ENCODE measurements at places on chromosomes 5 and 9.

- no peak for DNase-seq
These were observed 27.0 kb upstream of the IFNB1 start for GRCh38 chr9:21104787-21105186.

DNA sequence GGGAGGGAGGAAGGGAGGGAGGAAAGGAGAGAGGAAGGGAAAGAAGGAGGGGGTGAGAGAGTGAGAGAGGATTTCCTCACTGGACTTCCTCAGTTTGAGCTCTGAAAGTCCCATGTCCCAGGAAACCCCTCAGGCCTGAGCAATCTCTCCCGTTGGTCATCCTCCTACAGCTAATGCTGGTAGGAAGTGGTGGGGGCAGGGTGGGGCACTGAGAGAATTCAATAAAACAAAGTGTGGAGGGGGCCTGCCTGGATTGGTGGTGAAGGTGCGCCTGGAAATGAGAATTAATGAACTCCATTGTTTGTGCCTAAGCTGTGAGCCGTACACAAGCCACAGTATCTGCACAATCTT, 195.0 kb downstream of the RGS3 start:
- DNase-seq: no peak

DNA sequence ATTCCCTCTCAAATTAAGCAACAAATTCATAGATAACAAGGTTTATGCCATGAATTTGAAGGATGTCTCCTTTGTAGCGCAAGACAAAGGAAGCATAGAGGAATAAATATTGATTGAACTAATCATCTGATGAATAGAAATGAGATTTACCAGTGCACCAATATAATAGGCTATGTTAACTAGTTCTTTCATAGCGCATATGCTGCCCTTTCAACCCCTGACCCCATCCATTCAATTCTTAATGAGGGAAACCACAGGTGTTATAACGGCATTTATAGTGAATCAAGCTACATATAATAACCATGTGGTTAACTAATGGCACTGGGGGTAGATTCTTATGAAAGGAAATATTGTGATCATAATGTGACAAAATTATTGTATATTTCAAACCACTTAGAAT, 6.5 kb downstream of the RORB start:
- DNase-seq: no peak

DNA sequence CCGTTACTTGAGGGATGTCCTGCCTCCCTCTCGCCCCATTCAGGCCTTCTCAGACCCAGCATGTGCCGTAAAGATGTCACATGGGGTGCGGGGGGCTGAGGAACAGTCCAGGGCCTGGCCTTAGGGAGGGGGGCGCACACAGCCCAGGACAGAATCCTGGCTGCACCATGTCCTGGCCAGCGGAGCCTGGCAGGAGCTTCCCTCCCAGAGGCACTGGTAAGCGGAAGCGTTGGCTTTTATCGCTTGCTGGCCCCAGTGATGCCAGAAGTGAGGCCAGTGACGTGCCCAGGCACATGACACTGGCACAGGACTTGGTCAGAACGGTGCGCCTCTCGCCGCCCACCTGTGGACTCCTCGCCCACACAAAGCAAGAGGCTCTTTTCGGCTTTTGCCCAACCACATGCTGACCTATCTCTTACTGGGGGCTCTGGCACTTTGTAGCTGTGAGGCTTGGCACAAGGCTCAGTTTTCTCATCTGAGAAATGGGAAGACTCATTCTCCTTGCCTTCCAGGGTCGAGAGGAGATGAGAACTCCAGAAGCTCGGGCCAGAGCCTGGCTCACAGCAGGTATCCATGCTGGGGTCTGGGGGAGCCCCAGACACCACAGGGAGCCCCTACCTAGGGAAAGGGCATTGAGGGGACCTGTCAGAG, 59.0 kb downstream of the LMX1B start:
- no peak for DNase-seq

- DNase-seq: no peak
These were observed 210.2 kb downstream of the DAB2IP start for GRCh38 chr9:121861501-121862180.

DNA sequence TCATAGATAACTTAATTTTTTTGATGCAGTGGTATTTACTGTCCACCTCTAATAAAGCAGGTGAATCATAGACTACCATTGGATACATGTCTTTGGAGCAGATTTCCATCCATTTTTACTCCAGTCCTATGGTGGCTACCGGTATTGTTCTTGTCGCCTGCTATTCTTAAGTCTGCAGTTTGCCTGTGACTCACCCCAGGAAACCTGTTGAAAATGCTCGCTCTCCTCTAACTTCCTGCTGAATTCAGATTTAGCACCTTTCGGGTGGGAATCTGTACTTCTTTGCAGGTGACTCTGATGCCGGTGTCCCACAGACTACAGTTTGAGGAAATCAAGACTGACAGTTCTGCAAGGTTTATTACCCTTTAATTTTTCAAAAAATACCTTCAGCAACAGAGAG, 58.8 kb upstream of the DHFR start:
- DNase-seq: no peak

GRCh38 chr9:96062031-96062430, 186.5 kb downstream of the ERCC6L2 start:
- no peak for DNase-seq

- DNase-seq: no peak
These were observed 65.5 kb upstream of the SAP30L start for GRCh38 chr5:154380263-154380662.

DNA sequence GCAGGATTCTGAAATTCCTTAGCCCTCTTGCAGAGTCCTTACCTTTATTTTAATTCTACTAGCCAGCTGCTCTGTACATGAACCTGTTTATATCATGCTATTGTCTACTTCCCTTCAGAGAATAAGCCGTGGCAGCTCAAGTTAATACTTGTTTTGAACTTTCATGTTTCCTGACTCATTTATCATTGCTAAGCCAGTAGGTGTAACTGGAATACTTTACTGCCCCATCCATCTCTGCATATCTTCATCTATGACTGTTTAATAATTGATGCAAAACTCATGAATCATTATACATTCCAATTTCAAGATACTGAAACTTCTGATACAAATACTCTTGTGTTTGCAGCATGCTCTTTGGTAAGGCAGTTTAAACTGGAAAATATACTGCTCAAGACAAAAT, 174.7 kb downstream of the PPP2R2B start:
- no peak for DNase-seq

GRCh38 chr5:139842321-139842720, 46.7 kb downstream of the PSD2 start:
- DNase-seq: no peak

DNA sequence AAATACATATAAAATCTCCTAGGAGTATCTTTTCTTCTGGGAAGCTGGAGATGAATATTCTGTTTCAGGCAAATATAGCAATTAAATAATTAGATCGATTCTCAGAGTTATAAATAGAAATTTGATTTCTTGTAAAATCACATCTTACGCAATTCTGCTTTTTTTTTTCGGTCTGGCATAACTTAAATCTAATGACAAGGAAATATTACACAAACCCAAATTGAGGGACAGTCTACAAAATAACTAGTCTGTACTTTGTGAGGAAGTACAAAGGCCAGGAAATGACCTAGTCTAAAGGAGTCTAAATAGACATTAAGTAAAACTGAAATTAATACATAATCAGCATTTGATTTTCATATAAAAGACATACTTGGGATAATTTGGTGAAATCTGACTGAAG, 133.3 kb downstream of the KIAA0825 start:
- DNase-seq: no peak

DNA sequence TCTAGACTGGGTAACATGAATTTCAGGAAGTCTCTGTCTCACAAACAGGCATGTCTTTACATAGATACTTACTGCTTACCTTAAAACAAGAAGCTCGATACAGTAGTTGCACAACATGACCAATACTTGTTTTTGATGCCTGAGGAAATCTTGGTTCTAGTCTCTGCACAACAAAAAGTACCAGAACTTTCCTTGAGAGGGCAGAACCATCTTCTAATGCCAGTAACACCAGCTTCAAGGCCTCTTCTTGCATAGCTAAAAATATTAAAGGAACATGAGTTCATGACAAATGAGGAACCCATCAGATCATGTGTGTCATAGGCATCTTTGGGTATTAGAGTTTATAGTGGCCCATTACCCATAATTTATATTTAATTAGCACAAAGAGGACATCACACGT, 22.0 kb downstream of the RC3H2 start:
- DNase-seq: no peak

GRCh38 chr5:132220491-132220890, 7.2 kb downstream of the P4HA2 start:
- DNase-seq: no peak

DNA sequence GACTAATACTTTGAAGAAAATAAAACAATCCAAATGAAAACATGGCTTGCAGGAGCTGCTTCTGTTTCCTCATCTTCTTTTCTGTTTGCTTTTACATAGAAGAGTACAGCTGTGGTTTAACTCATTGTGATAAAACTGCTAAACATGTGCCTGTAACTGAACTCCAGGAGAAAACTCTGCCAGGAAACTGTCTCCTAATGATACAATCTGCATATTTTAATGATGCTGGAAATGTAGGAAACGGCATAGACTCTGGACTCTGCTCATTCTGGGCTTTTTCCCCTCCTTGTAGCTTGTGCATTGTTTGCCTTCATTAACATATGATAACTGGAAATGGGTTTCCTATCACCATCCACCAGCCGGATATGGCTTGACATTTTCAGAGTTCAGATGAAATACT, 813.3 kb upstream of the WWC1 start:
- DNase-seq: no peak

- DNase-seq: no peak
These were observed 584 bp downstream of the LMAN2 start for GRCh38 chr5:177350776-177351391.

GRCh38 chr9:116978155-116978554, 291.1 kb downstream of the TRIM32 start:
- DNase-seq: no peak

DNA sequence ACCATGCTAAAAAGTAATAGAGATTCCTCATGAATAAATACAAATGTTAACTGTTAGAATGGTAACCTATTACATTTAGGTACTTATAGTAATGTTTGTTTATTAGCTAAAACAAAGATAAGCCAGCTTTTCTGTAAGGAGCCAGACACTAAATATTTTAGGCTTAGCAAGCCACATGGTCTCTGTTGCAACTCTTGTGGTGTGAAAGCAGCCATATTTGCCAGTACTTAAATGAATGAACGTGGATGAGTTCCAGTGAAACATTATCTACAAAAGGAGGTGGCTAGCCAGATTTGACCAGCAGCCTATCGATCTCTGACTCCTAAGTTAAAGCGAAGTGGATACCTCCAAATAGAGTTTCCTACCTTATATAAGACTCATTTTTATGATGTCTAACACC, 331.6 kb downstream of the CDH12 start:
- DNase-seq: no peak

DNA sequence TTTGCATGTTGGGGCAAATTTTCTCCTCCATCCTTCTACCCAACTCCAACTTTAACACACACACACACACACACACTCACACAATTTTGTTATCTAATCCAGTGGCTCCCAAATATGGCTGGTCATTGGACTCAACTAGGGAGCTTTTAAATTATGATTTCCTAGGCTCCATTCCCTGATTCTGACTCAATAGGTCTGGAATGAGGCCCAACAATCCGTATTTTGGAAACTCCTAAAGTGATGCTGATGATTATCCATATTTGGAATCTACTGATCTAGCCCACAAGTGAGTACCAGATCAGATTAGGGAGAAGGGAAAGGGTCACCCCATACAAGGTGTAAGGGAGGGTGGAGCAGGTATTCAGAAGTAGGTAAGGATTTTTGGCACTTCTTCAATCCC, 309.7 kb downstream of the TLE1 start:
- no peak for DNase-seq

- peak; percentile 22 for DNase-seq
These were observed 779 bp downstream of the FAM13B start for GRCh38 chr5:138032028-138032571.

DNA sequence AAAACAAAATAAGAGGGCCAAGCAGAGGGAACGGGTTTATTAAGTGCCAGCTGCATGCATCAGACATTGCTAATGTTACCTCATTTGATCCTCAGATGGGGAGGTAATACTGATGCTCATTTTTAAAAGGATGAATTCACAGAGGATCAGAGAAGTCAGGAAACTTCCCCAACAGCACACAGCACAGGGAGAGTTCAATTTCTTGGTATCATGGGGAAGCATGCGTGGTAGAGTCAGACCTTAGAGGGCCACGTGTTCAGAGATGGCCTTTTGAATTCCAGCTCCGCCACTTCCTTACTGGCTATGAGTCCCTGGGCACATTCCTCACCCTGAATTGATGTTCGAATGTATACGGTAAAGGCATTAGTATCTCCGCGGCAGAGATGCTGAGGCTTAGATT, 108.3 kb downstream of the MYO10 start:
- no peak for DNase-seq

DNA sequence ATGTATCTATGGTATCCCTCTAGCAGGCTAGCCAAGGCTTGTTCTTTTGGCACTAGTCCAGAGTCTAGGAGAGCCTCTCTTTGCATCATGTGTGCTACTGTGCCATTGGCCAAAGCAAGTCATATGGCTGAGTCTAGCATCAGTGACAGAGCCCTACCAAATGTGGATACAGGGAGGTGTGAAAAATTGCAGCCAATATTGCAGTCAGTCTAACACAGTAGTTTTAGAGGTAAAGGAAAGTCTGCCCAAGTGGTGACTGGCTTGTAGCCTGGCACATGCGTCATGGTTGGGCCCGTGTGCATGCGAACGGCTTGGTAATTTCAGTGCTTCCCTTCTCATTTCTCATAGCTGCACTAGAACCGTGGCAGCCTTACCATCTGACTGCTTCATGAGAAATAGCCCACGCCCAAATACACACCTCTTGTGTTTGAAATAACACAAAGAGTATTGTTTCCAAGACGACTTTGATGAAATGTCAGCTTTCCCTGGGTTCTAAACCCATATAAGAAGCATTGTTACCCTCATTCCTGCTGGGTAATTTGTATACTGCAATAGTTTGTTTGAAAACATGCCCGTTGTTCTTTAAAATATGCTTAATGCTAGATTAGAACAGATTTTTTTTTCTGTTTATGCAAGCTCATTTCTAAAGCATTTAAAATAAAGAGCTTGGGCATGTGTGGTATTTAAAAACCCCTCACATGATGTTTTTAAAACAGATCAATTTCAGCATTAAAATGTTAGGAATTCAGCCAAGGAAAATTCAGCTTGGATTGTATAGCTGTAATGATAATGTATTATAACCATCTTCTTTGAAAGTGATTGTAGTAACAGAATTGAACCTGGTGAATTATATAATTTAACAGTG, 113.2 kb downstream of the TLE4 start:
- DNase-seq: no peak

- no peak for DNase-seq
These were observed 4.1 kb downstream of the BAG1 start for GRCh38 chr9:33260372-33260771.

DNA sequence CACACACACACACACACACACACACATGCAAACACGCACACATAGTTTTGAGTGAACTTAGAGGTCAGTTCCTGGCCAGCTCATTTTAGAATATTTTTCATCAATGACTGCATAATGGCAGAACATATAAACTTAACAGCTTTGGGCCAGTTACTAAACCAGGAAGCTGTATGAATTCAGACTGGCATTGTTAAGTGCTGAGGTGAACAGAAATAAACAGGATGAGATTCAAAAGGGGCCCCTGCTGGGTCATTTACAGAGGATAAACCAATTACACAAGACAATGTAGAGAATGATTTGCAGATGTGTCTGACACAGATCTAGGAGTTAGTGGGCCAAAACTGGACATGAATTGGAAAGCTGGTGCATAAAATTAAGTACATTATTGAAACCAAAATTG, 44.6 kb downstream of the MARCHF11 start:
- no peak for DNase-seq

- no peak for DNase-seq
These were observed 98.2 kb downstream of the OTULIN start for GRCh38 chr5:14762549-14763216.

- DNase-seq: no peak
These were observed 476.1 kb upstream of the ACO1 start for GRCh38 chr9:31908158-31908890.

Data from stimulated activated CD4-positive, alpha-beta T cell treated with anti-CD3 and anti-CD28 coated beads, TNF-alpha, amount 100 ng/mL, for 1 hour (primary cell).